ENCODE measurements at places on chromosomes 1 and 21.

DNA sequence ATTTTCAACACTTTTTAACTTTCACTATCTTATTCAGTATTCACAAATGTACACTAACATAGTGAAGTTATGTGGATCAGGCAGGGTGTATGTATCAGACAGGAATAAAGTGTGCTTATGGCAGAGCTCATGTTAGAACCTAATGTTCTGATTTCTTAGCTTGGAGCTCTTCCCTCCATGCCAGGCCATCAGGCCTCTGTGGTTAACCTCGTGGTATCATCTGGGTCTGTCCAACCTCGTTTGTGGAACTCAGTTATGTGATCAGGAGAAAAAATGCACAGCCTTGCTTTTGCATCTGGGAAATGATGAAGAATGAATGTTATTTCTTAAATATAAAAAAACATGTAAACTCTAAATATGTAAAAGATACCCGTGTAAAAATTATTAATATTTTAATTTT lies 86.9 kb downstream of the MPZL1 start:
- no peak for DNase-seq

DNA sequence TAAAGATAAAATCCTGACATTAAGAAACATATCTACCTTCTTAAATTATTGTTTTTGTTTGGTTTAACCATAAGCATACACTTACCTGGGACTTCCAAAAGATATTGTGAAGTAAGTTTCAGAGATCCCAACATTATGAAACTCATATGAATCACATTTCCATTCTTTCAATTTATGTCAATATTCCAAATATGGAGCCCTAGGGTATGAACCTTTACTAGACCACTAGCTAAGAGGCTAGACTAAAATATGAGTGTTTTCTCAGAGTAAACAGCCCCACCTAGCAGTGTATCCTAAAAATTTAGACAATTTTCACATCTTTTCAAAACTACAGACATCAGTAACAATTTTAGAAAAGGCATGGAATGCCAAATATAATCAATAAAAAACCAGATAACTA lies 24.4 kb downstream of the SCAF4 start:
- no peak for DNase-seq

GRCh38 chr1:195005338-195005737 lies 1602.9 kb downstream of the KCNT2 start:
- DNase-seq = no peak

GRCh38 chr1:162299018-162299417 lies 77.6 kb downstream of the SPATA46 start:
- no peak for DNase-seq

DNA sequence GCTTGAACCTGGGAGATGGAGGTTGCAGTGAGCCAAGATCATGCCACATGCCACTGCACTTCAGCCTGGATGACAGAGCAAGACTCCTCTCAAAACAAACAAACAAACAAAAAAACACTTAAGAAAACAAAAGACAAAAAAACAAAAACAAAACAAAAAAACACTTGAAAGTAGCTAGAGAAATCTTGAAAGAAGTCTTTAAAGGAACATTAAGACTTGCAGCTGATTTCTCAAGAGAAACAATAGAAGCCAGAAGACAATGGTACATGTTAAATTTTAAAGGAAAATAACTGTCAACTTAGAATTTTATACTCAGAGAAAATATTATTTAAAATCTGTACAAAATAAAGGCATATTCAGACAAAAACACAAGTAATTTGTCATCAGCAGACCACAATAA lies 71.3 kb downstream of the HLX start:
- no peak for DNase-seq

GRCh38 chr1:62436039-62436465 lies 797 bp upstream of the USP1 start:
- peak; percentile 100 for DNase-seq

DNA sequence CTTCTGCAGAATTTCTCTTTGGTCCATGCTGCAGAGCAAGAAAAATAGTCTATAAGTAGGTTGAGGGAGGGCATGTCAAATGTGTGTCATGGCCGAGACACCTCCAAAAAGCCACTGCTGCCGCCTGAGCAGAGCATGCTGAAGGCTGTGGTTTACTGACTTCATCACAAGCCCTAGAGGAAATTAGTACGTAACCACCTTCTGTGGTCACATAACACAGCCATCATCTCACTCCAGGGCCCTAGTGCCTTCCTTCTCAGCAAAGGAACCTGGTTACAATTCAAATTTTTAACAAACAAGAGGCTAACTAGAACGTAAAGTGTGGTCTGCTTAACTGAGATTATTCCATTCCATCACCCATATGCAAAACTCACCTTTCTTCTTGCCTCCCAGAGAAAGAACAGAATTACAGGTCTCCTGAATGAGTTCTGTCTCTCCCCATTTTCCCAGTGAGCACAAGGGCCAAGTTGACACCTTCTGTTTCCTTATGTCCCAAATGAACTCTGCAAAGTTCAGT lies at the start of gene PTPN22:
TSS of gene PTPN22 (minus strand) at position 116 of the 517 bp plus-strand sequence.
- no peak for DNase-seq

GRCh38 chr1:35929730-35930592 lies 944 bp upstream of the AGO3 start:
- DNase-seq = peak; percentile 53

GRCh38 chr21:45959779-45960390 lies 21.7 kb upstream of the COL6A1 start:
- no peak for DNase-seq

DNA sequence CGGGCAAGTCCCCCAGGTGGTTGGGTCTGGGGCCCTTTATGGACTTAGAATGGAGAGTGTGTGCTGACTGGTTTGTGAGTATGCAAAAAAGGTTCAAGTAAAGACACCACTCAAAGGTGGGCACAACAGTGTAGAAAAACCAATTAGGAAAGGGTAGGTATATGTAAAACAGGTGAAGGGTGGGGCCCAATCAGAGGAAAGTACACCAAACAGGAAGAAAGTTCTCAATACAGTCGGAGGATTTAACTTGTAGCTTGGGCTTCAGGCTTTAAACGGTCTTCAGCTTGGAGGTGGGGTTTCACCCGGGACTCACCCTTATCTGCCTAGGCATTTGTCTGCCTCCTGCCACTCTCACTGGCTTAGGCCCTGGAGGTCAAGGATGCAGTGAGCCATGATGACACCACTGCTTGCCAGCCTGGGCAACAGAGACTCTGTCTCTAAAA lies 6.8 kb upstream of the PUM1 start:
- no peak for DNase-seq

GRCh38 chr1:33606272-33606671 lies 133.8 kb downstream of the ZSCAN20 start:
- no peak for DNase-seq

All from C1 segment of cervical spinal cord (tissue), 14 donors.